ENCODE measurements at places on chromosomes 13 and 19.
A peak's percentile ranks its signal among the peaks of the same experiment; 100 is the strongest.

DNA sequence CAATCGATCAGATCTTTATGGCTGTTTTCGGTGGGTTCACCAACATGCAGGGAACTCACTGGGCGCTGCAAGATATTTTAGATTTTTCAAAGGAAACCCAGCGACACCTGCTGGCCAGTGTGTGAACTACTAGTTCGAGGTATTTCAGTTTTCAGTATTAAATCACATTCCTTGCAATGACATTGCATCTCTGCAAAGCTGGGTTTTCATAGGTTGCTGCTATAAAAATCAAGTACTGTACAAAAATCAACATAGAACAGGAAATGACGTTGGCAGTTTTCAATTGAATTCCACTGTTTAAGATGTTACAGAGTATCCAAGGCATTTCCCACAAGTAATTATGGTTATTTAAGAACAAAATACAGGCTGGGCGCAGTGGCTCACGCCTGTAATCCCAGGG is 17.6 kb downstream of the LIG1 start:
- peak; percentile 44 for DNase-seq

DNA sequence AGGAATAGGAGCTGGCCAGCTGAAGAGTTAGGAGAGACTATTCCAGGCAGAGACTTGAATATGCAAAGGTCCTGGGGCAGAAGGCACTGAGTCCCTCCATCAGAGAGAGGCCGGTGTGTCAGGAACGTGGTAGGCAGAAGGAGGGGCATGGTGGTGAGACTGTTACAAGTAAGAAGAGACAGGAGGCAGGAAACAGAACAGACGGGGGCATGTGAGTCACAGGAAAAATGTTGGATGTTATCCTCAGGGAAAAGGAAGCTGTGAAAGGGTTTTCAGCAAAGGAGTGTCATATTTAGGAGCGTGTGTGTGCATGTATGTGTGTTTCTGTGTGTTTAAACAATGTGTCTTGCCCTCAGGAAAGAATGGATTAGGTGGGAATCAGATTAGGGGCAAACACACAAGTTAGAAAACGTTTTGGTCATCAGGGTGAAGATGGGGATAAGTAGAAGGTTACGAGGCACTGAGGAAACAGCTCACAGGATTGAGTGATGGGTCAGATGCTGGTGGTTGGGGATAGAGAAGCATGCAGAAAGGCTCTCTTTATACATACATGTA is 1.1 kb downstream of the EDDM13 start:
- no peak for DNase-seq

DNA sequence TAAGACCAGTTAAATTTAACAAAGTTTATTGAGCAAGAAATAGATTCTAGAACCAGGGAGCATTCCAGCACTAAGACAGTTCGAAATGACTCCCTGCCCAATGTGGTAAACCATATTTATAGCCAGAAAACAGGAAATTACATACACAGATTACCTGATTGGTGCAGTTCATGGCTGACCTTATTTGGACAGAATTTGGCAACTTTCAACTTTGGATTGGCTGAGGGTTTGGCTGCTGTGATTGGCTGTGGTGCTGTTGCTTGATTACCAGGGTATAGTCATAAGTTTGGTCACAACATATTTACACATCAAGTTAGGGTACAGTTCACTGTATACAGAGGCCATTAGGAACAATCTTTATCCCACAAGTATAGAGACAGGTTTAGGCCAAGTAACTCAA is 984.8 kb upstream of the MIR17HG start:
- DNase-seq = no peak

- DNase-seq = no peak
Measured at GRCh38 chr13:113027095-113027494, 58.1 kb downstream of the MCF2L start.

- DNase-seq = no peak
Measured at GRCh38 chr19:48961051-48961649, 4.0 kb upstream of the FTL start.

DNA sequence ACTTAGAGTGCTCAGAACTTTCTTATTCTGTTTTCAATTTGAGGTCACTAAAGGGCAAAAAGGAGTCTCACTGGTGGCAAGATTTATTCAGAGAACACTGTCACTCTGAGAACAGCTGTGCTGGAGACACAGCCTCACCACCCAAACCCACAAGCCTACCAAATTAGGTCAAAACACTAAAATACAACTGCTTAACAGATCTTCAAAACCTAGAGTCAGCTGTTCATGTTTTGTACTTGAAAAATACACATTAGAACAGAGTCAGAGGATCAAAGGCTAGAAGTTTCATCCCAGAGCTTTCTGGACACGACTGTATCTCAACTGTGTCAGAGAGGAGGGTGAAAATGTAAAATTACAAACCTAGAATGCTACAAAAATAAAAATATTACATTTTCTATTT is 89.3 kb downstream of the MIPEP start:
- DNase-seq = peak; percentile 48

GRCh38 chr13:44237276-44237767 is 136.3 kb upstream of the SERP2 start:
- DNase-seq = no peak

DNA sequence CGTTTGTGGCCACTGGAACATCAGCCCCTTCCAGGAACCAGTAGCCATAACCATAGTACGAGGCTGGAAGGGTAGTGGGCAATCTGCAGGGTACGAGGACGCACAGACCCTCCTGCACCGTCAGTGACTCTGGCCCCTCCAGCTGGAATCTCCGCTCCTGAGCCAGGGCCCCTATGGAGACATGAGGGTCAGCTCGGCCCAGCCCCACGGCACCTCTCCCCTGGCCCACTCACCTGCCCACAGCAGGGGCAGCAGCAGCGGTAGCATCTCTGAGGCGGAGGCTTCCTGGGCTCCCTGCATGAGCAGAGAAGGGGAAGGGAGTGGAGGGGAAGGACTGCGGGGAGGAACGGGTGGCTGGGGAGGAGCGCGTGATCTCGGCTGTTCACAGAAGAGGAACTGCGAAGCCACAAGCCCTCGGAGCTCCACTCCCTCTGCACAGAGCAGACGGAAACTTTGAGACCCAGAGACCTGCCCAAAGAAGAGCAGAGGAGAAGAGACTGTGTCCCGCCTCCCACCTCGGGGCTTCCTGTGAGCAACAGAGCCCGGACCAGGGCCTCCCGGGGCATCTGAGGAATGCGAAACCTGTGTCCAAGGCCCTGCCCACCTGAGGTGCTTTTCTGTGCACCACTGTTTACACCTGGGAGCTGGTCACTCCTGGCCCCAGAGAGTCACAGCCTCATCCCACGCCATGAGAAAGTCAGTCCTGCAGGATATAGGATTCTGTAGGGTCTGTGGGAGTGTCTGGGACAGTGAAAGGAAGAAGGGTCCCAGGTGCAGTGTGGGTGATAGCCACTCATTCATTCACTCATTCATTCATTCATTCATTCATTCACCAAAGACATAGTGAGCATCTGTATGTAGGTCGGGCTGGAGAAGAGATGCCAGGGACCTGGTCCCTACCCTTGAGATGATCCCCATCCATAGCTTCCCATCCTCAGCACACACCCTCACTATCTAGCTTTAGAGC is at the start of gene SIGLEC6:
SIGLEC6 (minus strand) TSS at position 322 of the 967 bp plus-strand sequence; CDS start at position 300, 22 bp downstream.
- no peak for DNase-seq

DNA sequence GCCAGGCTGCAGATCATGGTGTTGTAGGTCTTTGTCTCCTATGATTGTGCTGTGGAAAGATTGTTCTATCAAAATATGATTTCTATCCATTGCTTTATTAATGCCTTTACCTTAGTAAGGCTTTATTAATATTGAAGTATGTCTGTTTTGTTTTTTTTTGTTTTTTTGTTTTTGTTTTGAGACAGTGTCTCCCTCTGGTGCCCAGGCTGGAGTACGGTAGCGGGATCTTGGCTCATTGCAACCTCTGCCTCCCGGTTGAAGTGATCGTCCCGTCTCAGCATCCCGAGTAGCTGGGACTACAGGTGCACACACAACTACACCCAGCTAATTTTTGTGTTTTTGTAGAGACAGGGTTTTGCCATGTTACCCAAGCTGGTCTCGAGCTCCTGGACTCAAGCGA is 7.7 kb downstream of the IRGC start:
- DNase-seq = no peak

GRCh38 chr13:51645761-51646670 is 61.8 kb downstream of the WDFY2 start:
- DNase-seq = peak; percentile 45

DNA sequence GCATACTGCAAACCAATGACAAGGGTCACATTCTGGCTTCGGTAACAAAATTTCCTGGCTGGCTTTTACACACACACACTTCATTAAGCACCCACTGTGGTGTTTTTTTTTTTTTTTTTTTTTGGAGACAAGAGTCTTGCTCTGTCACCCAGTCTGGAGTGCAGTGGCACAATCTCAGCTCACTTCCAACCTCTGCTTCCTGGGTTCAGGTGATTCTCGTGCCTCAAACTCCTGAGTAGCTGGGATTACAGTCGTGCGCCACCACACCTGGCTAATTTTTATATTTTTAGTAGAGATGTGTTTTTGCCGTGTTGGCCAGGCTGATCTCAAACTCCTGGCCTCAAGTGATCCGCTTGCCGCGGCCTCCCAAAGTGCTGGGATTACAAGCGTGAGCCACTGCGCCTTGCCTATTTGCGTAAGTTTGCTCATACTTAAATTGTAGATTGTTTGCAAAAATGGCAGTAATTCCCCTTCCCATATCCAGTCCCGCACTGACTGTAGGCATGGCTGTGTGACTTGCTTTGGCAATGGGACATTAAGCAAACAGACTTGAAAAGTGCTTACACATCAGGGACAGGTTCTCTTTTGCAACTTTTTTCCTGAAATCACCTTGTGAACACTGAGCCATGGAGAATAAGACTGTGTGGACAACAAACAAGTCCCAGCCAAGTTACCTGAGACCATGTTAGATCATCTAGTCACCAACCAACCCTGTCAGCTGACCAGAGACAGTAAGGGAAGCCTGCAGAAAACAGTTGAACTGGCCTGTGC is 42.1 kb upstream of the EBPL start:
- DNase-seq = no peak

DNA sequence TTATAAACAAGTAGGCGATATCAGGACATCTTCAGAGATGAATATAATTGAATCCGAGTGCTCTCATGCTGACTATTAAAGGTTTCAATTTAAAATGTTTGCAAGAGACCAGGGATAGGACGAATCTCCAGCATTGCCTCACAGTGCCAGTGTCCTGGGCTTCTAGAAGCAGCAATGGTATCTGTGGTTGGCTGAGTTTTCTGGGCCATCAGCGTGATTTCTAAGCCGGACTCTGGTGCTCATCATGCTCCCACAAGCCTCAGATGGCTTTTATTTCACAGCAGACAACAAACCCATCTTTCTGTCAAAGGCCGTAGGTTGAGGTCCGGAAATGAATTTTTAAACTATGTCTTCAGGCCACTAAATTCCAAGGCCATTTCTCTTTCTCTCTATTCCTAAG is 187.7 kb downstream of the FOXO1 start:
- DNase-seq = no peak

- no peak for DNase-seq
Measured at GRCh38 chr19:16405091-16405490, 66.7 kb downstream of the EPS15L1 start.

GRCh38 chr13:21075011-21075378 is 13.6 kb upstream of the LATS2 start:
- no peak for DNase-seq

GRCh38 chr13:39531646-39532045 is 71.3 kb downstream of the LHFPL6 start:
- no peak for DNase-seq

GRCh38 chr19:13717194-13717643 is 47.1 kb upstream of the MRI1 start:
- DNase-seq = no peak

DNA sequence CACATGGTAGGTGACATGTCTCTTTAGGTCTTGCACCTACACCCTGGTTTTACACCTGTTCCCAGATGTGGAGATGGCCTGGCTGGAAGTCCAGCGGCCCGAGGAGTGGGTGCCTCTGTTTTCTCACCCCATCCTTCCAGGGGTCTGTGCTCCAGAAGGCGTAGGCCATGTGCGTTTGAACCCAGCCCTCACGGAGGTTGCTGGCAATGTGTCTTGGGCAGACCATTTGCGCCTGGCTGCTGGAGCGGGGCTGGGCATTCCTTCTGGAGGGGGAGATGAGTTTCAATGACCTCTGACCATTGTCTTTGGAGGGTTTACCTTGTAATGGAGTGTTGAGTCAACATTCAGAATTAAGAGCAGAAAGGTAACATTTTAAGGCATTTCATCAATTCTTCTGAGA is 54.8 kb upstream of the ZNF536 start:
- no peak for DNase-seq

- DNase-seq = no peak
Measured at GRCh38 chr13:22107549-22107948, 436.7 kb downstream of the FGF9 start.

- no peak for DNase-seq
Measured at GRCh38 chr13:45412274-45413049, 5.7 kb downstream of the SLC25A30 start.

DNA sequence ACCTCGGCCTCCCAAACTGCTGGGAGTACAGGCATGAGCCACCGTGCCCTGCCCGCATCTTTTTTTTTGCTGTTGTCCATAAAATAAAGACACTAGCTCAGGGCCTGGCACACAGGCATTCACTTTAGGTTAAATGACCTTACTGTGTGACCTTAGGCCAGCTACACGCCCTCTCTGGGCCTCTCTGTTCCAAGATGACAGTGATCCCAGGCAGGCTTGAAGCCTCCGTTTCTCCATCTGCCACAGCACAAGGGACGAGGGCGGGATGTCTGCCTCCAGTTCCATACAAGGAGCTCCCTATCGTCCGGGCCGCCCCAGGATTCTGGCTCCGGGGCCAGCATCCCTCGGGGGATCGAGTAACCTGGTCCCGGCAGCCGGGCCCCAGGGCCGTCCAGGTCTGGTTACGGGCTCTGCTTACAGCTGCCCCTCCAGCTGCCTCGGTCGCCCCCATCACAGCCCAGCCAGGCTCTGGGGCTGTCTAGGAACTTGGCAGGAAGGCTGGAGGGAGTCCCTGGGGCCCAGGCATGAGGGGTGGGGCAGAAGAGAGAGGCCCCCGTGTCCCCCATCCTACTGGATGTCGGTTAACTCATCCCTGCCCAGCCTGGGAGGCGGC is 11.9 kb upstream of the SEMA6B start:
- DNase-seq = no peak

DNA sequence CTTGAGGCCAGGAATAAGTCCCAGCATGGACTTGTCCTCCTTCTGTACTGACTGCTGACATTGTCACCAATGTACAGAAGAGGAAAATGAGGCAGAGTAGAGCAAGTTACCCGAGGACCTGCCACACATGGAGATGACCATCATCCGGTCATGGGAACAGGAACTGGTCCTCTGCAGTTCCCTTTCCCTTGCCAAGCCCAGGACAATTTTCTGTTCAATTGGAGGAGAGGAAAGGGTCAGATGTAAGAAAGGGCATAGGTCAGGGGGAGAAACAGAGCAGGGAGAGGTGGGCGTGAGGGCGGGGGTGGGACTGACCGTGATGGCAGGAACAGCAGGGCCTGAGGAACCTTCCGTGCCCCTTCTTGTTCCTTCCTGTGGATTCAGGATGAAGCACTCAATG is 18.6 kb downstream of the PHLDB3 start:
- no peak for DNase-seq

DNA sequence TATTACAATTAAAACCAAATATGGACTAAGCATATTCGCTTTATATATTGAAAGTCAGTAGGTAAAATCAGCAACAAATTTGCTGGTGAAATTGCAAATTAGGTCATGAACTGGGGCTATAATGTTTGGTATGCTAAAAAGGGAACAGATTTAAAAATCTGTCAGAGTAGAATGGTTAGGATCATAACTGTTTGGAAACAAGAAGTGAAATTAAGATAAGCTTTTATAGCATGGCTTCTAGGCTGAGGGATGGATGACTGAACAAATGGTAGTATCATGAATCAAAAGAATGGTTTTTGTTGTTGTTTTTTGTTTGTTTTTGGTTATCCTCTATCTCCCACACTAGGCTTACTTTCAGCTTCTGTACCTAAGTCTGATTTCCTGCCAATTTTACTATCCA is 1090.4 kb downstream of the PCDH9 start:
- DNase-seq = no peak

- no peak for DNase-seq
Measured at GRCh38 chr19:45994456-45994997, 740 bp upstream of the CCDC61 start.

Data from CD4-positive, alpha-beta memory T cell (primary cell).